ENCODE measurements at places on chromosomes 12 and 14. TPM values are rescaled to one million over a fixed set of nuclear protein-coding genes. Genes with fewer than 3 reads are reported as not detected.

Gene OTUB2
- polyA plus RNA-seq, result 0.50 TPM

DNA sequence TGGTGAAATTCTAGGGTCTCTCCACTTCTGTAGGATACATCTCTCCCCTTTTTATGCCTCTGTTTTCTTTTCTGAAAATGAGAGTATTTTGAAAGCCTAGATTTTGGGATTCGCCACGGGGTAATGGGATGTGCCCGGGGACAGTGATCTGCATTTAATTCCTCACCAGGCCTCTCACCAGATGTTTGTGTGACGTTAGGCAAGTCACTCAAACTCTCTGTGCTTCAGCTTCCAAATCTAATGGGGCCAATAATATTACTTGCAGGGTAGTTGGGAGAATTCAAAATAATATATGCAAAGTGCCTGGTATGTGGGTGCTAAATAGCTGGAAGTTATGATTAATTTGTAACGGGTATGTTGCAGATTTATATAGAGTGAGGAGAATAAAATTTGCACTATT, 78.8 kb downstream of the C12orf75 start:
- H3K4me3 ChIP-seq, result no peak overlapping the region
- DNase-seq, result no peak
- no peaks in the 10 kb centered on the region for H3K36me3 ChIP-seq
- H3K4me1 ChIP-seq, result no peaks in the 10 kb centered on the region

DNA sequence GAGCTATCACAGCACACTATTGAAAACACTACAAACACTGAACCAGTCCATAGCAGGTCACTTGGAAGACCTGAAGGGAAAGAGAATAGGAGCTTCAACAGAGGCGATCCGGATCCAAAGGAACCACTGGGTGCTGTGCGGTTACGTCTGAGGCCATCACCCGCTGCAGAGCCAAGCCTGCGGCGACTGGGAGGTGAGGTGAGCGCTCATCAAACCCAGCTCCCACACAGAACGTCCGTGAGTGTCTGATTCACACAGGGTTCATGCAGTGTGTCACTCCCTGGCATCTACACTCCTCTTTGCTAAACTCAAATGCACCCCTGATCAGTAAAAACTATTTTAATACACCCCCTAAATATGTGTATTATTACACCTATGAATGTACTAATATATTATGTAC, 64.1 kb downstream of the TMEM132D start:
- H3K27me3 ChIP-seq, result no peaks in the 10 kb centered on the region
- H3K4me1 ChIP-seq, result no peaks in the 10 kb centered on the region
- DNase-seq, result no peak
- H3K4me3 ChIP-seq, result no peak overlapping the region

DNA sequence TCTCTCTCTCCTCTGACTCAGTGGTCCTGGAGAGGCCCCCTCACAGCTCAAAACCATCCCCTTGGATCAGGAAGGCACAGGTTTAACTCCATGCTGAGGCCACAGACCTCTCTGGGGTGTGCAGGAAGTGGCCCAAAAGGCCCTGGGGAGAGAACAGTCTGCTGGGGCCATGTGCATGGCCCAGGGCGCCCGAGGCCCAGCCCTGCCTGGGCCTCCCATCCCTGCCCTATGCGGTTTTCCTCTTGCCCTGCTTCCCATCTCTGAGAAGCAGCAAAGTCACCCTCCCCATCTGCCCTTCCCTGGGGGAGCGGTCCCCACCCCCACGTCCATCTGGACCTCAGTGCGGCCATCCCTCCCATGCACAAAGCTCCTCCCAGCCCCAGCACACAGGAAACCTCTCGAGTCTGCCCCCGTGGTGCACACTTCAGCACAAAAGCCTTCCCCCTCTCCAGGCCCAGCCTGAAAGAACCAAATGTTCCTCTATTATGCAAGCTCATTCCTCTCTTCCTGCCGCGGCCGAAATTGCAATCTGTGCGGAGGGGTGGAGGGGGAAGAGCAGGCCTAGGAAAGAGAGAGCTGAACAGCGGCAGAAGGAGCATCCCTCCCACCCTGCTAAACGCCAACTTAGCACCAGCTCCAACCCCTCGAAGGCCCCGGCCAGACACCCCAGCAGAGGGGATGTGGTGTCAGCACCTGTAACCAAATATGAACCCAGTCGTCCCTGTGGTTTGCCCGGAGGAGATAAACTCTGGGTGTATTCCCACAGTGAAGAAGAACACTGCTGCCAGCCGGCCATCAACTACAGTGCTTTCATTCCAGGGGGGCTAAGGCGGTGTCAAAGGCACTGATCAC, 108.5 kb downstream of the SCARB1 start:
- no peaks in the 10 kb centered on the region for H3K36me3 ChIP-seq
- DNase-seq, result peak; percentile 93
- peak overlapping the region; percentile 85 for H3K27ac ChIP-seq
- no peak overlapping the region for H3K4me3 ChIP-seq

DNA sequence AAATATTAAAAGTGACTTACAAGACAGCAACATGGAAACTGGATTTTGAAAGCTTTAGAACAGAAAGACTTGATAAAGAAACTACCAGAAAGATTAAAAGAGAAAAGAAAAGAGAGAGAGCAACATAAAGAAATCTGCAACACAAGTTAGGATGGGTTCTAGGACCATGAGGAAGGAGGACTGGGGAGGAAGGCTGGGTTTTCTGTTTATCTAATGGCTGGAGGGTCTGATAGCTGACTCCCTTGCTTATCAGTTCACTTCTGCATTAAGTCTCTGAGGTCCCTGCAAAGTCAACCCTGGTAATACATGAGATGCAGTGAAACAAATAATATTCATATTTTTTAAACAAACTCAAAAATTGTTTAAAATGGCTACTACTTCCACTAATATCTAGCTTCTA, 90.1 kb downstream of the RPAP3 start:
- DNase-seq, result no peak
- no peak overlapping the region for H3K27ac ChIP-seq
- H3K27me3 ChIP-seq, result no peaks in the 10 kb centered on the region
- H3K4me3 ChIP-seq, result no peak overlapping the region
- H3K36me3 ChIP-seq, result no peaks in the 10 kb centered on the region
